ENCODE measurements at places on chromosomes 1 and 21.
A peak's percentile ranks its signal among the peaks of the same experiment; 100 is the strongest.

GRCh38 chr1:226121587-226122400 is 59.3 kb downstream of the H3-3A start:
- peak; percentile 35 for DNase-seq

- DNase-seq: no peak
These were observed 3.5 kb upstream of the UTS2 start for GRCh38 chr1:7856345-7856744.

- peak; percentile 43 for DNase-seq
These were observed at the start of gene CNN3 for GRCh38 chr1:94926915-94927404. CNN3 (minus strand) TSS chr1:94927110; CDS start chr1:94926894, 216 bp downstream.

GRCh38 chr1:221994274-221994698 is 252.4 kb upstream of the DUSP10 start:
- DNase-seq: no peak

DNA sequence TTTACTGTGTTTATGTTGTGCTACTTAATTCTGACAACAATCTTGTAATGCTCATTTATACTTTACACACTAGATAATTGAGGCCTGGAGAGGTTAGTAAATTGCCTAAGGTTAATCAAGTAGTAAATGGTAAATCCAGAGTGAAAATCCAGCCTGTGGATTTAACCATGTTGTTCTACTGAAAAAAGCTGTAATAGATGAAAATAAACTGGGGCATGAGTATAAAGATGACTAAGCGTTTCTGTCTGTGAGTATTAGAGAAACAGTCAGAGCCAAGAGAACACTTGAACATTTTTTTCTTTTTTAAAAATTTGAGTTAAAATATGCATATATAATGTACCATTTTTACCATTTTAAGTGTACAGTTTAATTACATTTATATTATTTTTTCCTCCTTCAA is 47.9 kb upstream of the LEPR start:
- no peak for DNase-seq

DNA sequence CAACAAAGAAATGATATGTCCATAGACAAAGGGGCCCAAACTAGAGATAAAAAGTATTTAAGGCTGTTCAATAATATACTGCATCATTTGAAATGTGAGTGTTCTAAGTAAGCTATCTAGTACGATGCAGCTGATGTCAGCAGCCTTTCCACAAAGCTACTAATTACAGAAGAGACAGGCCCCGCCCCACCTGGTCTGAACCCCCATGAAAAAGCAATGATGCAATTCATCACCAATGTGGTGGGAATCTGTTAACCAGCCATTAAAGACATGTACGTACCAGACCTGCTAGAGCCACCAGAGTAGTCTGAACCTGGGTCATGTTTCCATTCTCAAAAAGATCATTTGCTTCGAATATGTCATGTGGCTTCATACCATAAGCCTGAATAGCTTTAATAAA is 25.1 kb downstream of the CNN3 start:
- DNase-seq: no peak

DNA sequence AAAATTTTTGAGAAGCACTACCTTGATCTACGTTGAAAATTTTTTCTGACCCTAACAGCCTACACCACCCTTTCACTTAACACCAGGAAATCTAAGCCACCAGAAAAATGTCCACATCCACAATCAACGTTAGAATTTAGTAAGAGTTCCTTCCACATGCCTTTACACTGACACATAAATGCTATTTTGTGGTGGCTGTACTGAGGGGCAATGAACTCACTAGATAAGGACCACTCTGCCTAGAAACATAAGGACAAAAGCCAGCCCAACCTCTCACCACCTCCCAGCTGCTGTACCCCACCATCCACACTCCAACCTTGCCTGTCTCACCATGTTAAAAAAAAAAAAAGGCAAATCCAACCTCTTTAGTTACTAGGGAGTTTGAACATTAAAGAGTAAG is 29.8 kb downstream of the PARP1 start:
- DNase-seq: no peak

DNA sequence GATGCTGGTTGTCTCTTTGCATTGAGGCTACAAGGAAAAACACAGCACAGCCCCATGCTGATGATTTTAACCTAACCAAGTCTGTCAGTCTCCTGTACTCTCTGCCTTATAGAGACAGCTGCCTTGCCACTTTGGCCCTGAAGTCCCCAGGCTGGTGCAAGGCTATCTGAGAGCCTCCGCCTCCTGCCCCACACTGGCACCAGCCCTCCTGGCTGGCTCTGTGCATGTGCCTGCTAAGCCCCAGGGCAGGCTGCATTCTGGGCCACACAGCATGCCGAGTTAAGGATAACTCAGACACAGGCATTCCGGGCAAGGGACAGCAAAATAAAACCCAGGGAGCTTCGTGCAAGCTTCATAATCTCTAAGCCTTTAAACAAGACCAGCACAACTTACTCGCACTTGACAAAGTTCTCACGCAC is 910 bp downstream of the RUNX1 start:
- DNase-seq: no peak

- DNase-seq: no peak
These were observed 120.1 kb downstream of the AKT3 start for GRCh38 chr1:243729956-243730355.

DNA sequence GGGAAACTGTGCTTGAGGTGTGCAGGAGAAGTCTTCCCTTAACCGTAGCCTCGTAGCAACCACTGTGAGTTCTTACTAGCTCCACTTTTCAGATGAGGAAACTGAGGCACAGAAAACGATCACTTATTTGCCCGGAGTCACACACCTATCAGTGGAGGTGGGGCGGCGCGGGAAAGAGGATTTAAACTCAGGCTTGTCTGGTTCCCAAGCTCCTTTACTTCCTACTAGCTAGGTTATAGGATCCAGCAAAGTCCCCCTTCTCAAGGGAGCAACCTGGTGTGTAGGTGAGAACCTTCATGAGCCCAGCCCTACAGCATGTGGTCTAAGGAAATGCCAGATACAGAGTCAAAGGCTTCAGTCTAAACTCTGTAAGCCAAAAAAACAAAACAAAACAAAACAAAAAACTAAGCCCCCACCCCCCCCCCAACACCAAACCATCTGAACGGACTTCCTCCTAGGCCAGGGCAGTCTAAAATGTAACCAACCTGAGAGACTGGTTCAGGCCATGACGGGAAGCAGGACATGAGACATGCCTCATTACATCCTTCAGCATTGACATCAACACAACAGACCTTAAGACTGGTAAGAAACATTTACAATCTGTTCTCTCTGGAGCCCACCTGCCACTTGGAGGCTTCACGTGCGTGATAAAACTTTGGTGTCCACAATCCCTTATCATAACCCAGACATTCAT is 709 bp upstream of the FBXO42 start:
- no peak for DNase-seq

DNA sequence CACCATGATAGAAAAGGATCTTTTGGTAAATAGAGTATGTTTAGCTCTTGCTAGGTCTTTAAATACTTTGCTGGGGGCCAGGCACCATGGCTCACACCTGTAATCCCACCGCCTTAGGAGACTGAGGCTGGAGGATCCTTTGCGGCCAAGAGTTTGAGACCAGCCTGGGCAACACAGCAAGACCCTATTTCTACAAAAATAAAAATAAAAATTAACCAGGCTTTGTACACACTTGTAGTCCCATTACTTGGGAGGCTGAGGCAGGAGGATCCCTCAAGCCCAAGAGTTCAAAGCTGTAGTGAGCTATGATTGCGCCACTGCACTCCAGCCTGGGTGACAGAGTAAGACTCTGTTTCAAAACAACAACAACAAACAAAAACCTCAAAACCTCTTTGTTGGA is 1.1 kb upstream of the KCNE2 start:
- DNase-seq: no peak

GRCh38 chr1:234396092-234396491 is 22.8 kb downstream of the COA6 start:
- DNase-seq: no peak

- DNase-seq: no peak
These were observed 513.0 kb downstream of the NUF2 start for GRCh38 chr1:163834778-163835177.

DNA sequence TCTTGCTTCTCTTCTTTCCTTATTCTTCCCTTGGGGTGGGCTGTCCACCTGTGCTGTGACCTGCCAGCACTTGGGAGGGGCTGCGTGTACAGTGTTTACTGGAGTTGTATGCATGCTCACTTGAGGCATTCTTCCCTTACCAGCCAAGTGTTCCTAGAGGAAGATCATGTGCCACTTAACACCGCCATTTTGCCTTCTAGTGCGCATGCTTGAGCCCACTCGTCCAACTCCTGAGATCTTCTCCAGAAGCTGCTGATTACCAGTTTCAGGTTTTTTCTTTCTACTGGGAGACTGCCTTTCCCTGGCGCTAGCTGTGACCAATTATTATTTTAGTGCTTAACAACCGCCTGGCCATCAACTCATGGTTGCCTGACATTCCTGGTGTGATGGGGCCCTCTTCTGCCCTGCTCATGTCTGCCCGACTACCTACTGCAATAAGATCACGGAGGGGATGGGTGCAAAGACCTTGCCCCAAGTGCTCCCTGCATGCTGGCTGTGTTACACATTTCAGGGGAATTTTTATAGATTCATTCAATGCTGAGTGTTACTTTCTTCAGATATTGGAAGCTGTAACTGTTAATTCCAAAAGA is 74.2 kb upstream of the B3GALT5 start:
- DNase-seq: no peak

- no peak for DNase-seq
These were observed 360 bp upstream of the GBP3 start for GRCh38 chr1:89023026-89023425.

DNA sequence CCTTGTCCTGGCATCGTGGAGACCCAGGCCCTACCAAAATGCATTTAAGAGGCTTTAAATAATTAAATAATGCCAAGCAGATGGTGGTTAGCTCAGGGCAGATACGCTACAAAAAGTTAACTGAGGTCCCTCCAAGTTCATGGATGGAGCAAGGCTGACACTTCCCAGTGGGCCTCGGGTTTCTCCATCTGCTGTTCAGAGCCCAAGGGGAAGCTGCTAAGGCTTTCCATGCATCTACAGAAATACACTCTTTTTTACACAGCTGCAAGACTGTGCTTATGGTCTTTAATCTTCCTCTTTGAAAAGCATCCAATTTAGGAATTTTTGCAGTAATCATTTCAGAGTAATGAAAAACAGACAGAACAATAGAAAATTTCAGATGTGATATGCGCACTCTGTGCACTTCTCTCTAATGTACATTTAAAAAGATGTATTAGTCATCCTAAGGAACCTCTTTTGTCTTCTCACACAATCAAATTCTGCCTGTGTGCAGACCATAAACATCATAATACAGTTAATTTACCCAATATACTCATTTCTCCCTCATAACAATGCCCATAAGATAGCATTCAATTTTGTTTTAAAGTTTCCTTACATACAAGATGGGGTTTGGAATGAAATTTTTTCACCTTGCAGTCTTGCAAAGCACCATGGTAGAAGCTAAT is 173.2 kb upstream of the ATP1B1 start:
- DNase-seq: no peak

DNA sequence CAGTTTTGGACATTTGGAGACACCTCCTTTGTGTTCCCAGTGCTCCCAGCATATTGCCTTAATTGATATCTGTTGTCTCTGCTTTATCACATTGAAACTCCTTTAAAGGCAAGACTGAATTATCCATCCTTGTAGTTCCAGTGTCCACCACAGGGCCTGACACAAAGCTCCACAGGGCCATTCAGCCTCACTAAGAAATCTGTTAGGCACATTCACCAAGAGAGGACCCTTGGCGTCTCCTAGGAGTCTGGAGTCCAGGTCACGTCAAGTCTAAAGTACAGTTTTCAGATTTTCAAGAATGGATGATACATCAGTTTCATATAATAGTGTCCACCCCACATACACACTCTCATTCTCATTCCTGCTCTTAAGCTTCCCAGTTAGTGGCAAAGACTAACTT is 4.8 kb downstream of the ACP6 start:
- DNase-seq: no peak

GRCh38 chr1:198932351-198932991 is 293.6 kb downstream of the PTPRC start:
- DNase-seq: no peak

- DNase-seq: no peak
These were observed 69.1 kb downstream of the DIP2A start for GRCh38 chr21:46527801-46528200.

GRCh38 chr1:82321794-82322193 is 521.1 kb downstream of the ADGRL2 start:
- no peak for DNase-seq

DNA sequence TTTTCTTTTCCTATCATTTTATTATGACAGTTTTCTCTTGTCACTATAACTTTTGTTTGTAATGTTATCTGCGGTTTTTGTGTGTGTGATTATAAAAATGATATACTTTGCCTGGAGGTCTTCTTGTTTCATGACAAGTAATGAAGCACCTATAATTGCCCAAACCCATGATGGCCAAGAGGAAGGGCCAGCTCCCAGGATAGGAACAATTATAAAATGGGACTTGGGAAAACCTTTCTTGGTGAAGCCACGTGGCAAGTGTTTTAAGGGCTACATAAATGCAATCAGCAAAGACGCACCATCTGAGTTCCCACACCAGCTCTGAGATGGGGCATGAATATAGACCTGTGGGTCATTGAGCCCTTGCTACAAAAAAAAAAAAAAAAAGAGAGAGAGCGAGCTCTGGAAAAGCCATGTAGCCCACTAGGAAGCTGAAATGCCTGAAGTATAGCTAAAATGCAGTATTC is 462.6 kb upstream of the RUNX1 start:
- no peak for DNase-seq

GRCh38 chr21:36587388-36587787 is 107.5 kb upstream of the CLDN14 start:
- no peak for DNase-seq

DNA sequence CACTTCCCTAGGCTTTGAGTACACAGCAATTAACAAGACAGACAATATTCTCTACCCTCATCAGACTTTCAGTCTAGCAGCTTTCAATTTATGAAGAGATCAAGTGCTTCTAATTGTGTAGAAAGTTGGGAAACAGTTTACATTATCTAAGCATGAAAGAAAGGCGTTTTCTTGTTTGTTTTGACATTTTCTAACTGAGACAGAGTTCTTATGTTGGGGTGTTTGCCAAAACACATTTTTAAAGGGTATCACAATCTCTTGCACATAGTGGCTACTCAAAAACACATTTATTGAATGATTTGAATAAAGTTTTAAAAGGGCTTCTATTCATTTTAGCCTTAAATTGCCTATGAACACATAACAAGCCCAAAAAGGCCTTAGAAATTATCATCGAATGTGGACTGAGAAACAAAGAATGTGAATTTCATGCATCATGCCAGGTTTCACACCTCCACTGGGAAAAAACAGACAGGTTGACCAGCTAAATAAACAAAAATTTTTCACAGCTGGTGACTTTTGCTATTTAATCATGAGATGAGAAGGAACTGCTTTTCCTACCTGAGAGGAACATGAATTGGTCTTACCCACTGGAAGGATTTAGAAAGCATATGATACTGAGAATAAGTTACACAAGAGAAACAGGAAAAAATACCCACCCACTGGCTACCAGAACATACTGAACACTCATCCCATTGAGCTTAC is 394.5 kb upstream of the PKN2 start:
- DNase-seq: no peak

DNA sequence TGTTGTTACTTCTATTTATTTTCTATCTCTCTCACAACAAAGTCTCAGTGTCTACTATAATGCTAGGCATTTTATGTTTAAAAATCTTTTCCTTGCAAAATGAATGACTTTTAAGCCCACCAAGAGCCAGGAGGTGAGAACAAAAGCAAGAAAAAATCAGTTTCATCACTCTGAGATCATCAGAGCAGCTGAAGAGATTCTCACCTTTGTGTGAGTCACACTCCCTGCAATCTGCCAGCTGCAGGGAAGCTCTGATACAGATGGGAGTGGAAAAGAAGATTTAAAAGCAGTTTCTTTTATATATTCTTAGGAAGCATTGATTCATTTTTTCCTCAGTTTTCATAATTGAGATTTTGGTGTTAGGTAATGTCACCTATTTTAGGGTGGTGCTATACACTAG is 107.6 kb downstream of the LHX9 start:
- DNase-seq: no peak

Data from stimulated activated CD8-positive, alpha-beta memory T cell treated with anti-CD3 and anti-CD28 coated beads, Interleukin-7, amount 100 ng/mL, for 4 hours (primary cell).